ENCODE measurements at places on chromosomes 16 and 17. TPM values are rescaled to one million over a fixed set of nuclear protein-coding genes. Genes with fewer than 3 reads are reported as not detected.

DNA sequence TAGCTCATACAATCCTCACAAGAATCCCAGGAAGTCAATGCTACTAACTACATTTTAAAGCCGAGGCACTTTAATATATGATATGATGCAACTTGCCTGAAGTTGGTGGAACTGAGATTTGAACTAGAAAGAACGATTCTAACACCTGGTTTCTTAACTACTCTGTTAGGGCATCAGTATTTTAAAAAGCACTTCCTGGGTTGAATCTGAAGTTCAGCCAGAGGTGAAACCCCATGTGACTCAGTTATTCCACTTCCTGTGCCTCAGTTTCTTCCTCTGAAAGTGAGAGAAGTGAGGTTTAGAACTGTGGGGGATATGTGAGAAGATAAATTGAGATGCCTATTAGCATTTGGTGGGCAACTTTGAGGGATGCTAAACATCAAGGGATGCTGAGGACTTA is 129.4 kb upstream of the ANKFN1 start:
- DNase-seq = no peak

Gene UBN1
- 11.2 TPM for polyA plus RNA-seq

- DNase-seq = peak; percentile 23
Observed at GRCh38 chr16:588639-588888, 1.3 kb upstream of the RAB40C start.

Gene TBC1D3
- not detected for polyA plus RNA-seq

- DNase-seq = no peak
Observed at GRCh38 chr16:30082545-30083090, 6.8 kb downstream of the PPP4C start.

- no peak for DNase-seq
Observed at GRCh38 chr16:28528463-28528867, 10.3 kb downstream of the NUPR1 start.

DNA sequence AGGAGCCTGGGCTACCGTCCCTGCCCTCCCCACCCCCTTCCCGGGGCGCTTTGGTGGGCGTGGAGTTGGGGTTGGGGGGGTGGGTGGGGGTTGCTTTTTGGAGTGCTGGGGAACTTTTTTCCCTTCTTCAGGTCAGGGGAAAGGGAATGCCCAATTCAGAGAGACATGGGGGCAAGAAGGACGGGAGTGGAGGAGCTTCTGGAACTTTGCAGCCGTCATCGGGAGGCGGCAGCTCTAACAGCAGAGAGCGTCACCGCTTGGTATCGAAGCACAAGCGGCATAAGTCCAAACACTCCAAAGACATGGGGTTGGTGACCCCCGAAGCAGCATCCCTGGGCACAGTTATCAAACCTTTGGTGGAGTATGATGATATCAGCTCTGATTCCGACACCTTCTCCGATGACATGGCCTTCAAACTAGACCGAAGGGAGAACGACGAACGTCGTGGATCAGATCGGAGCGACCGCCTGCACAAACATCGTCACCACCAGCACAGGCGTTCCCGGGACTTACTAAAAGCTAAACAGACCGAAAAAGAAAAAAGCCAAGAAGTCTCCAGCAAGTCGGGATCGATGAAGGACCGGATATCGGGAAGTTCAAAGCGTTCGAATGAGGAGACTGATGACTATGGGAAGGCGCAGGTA is 762 bp downstream of the CDK12 start:
- no peak for DNase-seq

Gene EIF3C
- 265 TPM for polyA plus RNA-seq

GRCh38 chr16:64513871-64514270 is 608.0 kb downstream of the CDH11 start:
- DNase-seq = no peak

DNA sequence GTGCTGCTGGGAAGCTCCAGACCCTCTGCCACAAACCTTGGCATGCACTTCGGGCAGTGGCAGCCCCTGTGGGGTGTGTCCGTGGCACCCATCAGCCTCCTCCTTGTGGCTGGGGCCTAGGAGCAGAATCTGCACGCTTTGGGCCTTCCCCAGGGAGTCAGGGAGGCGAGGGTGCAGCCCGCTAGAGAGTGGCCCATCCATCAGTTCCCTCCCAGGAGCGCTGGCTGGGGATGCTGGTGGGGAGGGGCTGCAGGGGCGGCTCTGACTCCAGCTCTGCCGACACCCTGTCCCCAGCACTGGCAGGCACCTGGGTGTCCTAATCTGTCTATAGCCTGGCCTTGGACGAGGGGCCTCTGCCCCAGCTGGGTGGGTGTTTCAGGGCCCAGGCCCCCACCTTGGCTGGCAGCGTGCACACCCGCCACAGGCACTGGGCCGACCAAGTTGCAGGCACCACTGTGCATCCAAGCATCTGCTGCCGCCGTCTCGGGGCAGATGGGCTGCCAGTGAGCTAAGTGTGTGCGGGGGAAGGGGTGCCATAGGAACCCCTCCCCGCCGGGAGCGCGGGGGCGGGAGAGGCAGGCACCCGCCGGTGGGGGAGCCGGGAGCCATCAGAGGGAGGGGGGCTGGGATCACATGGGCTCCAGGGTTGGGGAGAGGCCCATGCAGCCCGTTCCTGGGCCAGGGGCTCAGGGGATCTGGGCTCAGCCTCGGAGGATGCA is 30.2 kb downstream of the ENDOV start:
- DNase-seq = no peak

Gene RNU2-1
- polyA plus RNA-seq = not detected

Gene TOX3
- not detected for polyA plus RNA-seq

DNA sequence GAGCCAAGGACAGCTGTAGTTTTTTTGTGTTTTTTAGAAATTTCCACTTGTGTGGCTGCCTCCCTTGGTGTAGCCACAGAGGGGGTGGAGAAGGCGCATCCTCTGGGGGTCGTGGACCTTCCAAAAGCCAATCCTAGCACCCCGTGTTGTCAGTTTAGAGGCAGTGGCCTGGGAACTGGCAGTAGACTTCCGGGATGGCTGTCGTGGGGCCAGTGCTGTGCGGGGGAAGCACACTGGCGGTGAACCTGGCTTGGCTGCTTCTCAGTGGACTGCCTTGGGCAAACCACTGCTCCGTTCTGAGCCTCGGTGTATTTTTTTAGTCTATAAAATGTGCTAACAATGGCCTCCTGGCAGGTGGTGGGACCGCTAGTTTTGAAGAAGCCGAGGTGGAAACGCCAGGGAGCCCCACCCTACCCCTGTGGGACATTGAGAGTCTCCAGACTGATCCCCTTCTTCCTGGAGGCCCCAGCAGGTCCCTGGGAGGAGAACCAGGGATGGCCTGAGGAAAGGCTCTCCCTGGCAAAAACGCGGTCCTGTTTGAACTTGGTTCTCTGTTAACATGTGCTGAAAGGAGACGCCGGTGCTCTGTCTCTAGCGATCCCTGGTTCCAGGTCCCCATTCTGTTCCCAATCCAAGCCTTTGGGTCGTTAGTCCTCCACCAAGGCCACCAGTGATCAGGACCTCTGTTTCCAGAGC is 125.7 kb downstream of the CMIP start:
- no peak for DNase-seq

Gene ANKRD40
- polyA plus RNA-seq = 32.8 TPM

Gene NPIPB9
- 0.16 TPM for polyA plus RNA-seq

Gene ABCC12
- not detected for polyA plus RNA-seq

- no peak for DNase-seq
Observed at GRCh38 chr17:53142890-53143289, 679.8 kb upstream of the KIF2B start.

Gene CSH2
- polyA plus RNA-seq = not detected

GRCh38 chr17:1227365-1227764 is 42.9 kb upstream of the BHLHA9 start:
- DNase-seq = no peak

- no peak for DNase-seq
Observed at GRCh38 chr16:27066668-27067537, at the start of gene C16orf82. Gene C16orf82, plus strand, starts transcription at chr16:27066927.

Gene CES1
- 1.1 TPM for polyA plus RNA-seq

Gene CA10
- not detected for polyA plus RNA-seq

Measured in AG04450 (cell line).